Stimulated activated CD8-positive, alpha-beta memory T cell treated with anti-CD3 and anti-CD28 coated beads, Interleukin-12 subunit alpha, Interleukin-12 subunit beta, amount 100 ng/mL, for 4 hours (primary cell): ENCODE measurements at places on chromosomes 7 and 10.

DNA sequence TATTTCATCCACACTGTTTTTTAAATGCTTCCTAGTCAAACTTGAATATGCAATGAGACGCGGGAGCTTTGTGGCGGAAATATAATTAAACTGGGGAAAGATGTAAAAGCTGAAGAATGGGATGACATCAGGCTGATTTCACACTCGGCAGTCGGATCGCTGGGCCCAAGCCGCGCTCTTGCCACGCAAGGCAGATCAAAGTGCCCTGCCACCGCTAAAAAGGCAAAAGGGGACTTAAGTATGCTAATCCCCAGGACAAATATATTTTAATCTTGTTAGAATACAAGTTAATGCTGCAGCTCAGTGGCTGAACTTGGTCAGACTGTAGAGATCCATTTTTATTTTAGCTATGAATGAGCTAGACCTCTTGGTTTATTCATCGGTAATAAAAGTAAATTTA is 13.8 kb downstream of the EN2 start:
- no peak for DNase-seq

DNA sequence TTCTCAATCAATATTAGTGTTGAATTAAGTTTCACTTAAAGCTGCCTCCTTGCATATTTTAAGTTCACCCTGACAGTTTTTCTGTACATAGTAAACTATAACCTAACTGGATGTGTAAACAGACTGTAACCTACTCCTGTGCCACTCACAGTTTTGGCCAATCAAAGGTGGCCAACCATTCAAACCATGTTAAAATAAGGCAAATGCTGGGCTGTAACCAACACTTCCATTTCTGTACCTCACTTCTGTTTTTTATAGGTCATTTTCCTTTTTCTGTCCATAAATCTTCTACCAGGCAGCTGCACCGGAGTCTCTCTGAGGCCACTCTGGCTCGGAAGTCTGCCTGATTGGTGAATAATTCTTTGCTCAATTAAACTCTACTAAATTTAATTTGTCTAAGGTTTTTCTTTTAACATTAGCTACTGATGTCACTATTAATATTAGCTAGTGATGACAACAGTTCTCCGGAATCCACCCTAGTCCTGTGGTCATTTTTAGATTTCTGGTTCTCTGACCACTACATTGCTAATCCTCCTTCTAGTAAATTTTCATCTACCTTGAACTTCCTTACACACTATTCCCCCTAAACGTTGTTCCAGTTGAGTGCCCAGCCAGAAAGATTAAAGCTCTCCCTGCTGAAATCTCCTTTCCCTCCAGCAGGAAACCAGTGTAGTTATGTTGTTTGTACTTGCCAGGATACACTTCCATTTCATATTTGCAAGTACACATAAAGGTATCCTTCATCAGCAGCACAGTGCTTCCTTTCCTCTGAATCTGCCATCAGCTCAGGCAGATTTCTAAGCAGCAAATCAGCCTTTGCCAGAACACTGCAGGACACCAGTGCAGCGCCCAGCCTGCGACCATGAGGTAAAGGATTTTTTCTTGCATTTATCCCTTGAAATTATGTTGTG is 18.6 kb upstream of the IFIT2 start:
- DNase-seq: no peak

- no peak for DNase-seq
These were observed 302.7 kb downstream of the HDAC9 start for GRCh38 chr7:18798088-18798906.

DNA sequence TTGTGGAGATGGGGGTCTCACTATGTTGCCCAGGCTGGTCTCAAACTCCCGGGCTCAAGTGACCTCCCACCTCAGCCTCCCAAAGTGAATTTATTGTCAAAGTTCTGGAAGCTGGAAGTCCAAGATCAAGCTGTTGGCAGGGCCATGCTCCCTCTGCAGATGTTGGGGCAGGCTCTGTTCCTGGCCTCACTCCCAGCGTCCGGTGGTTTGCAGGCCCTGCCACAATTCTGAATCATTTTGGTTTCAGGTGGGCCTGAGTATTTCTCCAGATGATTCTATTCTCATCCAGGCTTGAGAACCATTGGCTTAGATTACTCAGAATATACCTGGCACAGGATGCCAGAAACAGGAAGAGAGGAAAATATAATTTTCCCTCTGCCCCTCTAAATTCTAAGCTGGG is 737.4 kb downstream of the TNS3 start:
- DNase-seq: no peak

GRCh38 chr10:46307281-46308112 is 20.7 kb downstream of the ANTXRL start:
- DNase-seq: no peak

- DNase-seq: no peak
These were observed 3.6 kb downstream of the VAX1 start for GRCh38 chr10:117134306-117135025.

DNA sequence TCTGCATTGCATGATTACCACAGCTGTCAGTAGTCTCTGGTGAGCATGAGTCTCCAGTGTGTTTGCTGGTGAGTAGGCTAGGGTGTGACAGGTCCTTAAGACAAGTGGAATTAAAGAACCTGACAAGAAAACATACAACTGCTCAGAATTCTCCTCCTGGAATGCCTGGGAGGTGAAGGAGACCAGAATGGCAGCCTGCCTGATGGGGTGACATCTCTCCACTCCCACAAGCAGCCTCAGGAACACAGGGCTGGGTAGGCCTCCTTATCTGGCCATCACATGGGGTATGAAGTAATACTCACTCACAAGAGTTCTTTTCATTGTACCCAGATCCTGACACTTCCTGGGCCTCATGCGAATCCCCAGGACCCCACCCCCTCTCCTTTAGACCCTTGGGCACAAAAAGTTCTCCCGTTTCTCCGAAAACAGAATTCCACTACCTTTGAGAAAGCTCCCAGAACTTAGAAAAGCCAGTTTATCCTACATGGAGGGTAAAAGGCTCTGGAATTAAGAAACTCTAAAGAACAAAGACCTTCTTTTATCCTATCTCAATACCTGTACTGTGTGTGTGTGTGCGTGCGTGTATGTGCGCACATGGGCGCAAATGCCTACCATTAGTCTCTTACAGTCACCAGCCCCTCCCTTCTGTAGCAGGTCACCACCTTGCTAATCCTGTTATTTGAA is 33.4 kb upstream of the C1GALT1 start:
- no peak for DNase-seq

GRCh38 chr10:96337106-96337505 is 21.7 kb downstream of the OPALIN start:
- DNase-seq: no peak

GRCh38 chr7:151382079-151382885 is 27.6 kb downstream of the WDR86 start:
- DNase-seq: no peak

GRCh38 chr7:35731349-35731748 is 36.4 kb upstream of the HERPUD2 start:
- DNase-seq: no peak

GRCh38 chr7:141550386-141551093 is 670 bp upstream of the AGK start:
- no peak for DNase-seq

DNA sequence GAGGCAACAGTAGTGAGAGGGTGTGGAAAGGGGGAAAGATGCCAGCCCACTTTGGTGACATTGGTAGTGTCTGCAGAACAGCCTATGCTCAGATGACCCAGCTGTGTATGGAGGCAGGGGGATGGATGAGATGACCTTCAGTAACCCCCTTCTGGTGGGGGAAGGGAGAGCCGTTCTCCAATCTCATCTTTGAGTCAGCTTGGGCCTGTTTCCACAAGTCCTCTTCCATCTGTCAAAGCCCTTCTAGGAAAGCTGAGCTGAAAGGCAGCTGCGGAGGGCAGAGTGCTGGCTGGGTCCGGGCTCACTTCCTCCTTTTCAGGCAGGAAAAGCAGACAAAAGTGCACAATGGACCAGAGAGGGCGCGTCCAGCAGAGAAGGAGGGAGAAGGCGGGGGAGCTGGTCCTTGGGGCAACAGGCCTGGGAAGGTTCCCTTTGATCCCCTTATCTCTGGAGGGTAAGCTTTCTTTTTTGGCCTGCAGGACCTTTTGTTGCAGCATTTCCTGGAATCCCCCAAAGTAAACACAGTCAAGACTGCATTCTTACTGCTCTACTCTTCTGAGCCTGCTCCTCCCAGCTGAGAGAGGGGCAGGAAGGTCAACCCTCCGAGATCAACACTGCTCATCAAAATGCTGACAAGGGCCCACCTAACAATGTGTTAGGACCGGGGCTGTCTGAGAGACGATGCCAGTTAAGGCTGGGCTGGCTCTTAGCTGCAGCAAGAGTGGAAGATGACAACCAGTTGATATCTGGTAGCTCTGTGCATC is 1.2 kb upstream of the LRMDA start:
- no peak for DNase-seq

DNA sequence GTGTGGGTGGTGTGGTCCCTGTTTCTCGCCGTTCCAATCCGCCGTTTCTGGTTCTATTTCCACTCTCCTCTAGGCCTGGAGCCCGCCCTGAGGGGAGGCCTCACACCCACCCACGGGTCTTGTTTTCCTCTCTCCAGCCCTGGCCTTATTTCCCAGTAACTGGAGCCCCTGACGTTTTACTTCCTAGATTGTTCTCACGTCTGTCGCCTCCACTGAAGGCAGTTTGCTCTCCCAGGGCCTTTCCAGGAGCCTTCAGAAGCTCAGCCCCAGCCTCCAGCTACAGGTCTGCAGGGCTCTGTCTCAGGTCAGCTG is 30.6 kb downstream of the CFAP46 start:
- no peak for DNase-seq

GRCh38 chr10:50605951-50606270 is 17.8 kb downstream of the SGMS1 start:
- DNase-seq: no peak

- no peak for DNase-seq
These were observed 864 bp downstream of the PSTK start for GRCh38 chr10:122981066-122981464.

DNA sequence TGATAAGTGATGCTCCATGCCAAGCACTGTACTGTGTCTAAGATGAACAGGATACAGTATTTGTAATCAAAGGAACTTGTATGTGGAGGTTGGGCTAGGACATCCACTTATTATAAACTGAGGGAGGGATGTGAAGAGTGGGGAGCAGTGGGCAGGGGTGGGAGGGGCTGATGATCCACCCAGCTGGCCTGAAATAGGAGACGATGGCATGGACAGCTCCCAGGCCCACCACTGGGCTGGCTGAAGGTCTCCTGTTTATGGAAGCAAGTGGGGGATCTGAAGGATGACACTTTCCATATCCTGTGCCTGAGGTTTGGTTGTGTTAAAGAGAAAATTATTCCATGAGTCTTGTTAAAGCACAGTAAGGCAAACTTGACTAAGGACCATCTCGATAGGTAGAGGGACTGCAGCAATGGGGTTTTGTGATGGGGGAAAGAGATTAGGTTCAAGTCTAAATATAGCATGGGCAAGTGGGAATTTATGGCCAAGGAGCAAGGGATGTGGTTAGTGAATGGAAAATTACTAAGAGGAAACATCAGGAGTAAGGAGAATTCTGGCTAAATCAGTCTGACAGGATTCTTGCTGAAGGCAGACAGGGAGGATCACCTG is 124.6 kb downstream of the CCNY start:
- DNase-seq: no peak

DNA sequence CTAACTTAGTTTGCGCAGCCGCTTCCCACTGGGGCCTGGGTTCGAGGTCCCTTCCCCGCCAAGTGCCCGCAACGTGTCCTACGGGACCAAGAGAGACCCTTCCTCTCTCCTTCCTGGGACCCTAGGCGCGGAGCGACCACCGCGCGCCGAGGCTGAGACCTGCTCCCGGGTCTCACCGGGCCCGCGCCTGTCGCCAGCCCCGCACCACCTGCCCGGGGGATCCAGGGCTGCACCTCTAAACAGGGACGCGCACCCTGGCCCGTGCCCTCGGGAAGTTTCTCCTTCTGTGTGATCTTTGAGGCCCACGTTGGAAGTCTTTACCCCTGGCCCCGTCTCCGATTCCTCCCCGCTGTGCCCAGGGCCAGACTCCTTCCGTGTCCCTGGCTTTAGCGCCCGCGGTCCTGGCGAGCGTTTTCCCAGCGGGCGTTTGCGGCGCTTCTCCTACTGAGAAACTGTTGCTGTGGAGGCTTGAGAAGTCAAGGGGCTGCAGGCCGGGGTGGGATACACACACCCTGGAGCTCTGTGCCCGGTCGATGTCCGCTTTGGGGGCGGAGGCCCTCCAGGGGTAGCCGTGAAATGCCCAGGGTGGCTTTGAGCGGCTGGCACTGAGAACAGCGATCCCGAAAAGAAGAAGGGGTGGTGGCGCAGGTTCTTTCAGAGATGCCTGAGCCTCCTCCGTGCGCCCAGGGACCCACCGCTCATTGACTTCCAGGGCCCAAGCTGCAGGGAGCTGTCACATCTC is 575 bp downstream of the PLPP4 start:
- DNase-seq: no peak

DNA sequence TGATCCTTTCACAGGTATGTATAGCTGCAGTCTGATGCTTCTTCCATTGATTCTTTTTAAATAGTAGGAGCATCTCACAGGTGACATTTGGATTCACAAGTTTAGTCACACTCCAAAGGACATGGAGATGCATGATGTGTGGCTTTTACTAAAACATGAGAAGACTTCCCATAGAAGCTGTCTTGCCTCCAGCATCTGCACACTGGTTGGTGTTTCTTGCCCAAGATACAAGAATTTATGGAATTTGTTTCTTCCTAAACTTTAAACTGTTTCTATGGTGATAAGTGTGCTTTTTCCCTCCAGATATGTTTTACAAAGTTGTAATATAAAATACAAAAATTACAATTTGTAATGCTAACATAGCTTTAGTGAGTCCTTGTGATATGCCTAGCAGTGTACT is 24.2 kb downstream of the ADIRF start:
- DNase-seq: no peak

- no peak for DNase-seq
These were observed 26.4 kb upstream of the ITPRID1 start for GRCh38 chr7:31487476-31487875.

GRCh38 chr10:4617589-4617988 is 208.4 kb upstream of the AKR1E2 start:
- DNase-seq: no peak

DNA sequence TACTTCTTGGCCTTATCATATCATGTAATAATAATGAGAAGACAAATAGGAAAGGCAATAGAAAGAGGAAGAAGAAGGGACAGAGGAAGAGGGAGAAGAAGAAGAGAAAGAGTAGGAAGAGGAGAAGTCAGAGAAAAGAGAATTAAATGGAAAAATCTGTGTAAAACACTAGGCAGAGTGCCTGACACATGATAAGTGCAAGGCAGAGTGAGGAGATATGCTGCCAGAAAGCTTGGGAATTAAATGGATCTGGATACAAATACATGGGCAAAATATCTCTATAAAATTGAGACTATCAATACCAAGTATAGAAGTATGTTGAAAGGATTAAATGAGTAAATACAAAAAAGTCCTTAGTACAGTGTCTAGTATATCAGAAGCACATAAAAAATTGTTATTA is 124.8 kb downstream of the CACNA2D1 start:
- DNase-seq: no peak

- no peak for DNase-seq
These were observed 23.5 kb downstream of the OGDH start for GRCh38 chr7:44629829-44630522.

- no peak for DNase-seq
These were observed 28.4 kb upstream of the PFKFB3 start for GRCh38 chr10:6174201-6174874.

GRCh38 chr10:67819768-67820204 is 18.2 kb downstream of the DNAJC12 start:
- no peak for DNase-seq

GRCh38 chr7:39280337-39280736 is 285.9 kb upstream of the YAE1 start:
- DNase-seq: no peak
